Stimulated activated CD4-positive, alpha-beta T cell treated with anti-CD3 and anti-CD28 coated beads, Interleukin-4, amount 100 ng/mL, for 4 hours (primary cell): ENCODE measurements at places on chromosomes 13 and 19.
A peak's percentile ranks its signal among the peaks of the same experiment; 100 is the strongest.

GRCh38 chr19:35124098-35125060 lies 8.8 kb downstream of the FXYD3 start:
- peak; percentile 86 for DNase-seq

DNA sequence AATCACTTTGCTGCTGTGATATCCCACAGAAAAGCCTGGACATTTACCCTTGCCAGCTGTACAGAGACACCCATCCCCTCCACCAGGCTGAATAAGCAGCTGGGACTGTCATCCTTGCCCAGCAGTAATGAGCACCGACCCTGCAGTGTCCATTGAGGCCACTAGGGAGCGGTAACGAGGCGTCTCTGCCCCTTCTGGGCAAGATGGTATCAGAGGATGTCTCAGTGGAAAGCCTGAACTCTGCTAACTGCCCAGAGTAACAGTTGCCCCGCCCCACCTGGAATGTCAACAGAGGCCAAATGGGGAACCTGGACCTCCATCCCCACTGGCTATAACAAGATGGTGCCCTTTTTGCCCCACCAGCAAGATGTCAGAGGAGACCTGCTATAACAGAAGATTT lies 22.8 kb upstream of the CEACAM20 start:
- DNase-seq: peak; percentile 8

GRCh38 chr13:41916173-41916954 lies 44.5 kb downstream of the VWA8 start:
- DNase-seq: no peak

DNA sequence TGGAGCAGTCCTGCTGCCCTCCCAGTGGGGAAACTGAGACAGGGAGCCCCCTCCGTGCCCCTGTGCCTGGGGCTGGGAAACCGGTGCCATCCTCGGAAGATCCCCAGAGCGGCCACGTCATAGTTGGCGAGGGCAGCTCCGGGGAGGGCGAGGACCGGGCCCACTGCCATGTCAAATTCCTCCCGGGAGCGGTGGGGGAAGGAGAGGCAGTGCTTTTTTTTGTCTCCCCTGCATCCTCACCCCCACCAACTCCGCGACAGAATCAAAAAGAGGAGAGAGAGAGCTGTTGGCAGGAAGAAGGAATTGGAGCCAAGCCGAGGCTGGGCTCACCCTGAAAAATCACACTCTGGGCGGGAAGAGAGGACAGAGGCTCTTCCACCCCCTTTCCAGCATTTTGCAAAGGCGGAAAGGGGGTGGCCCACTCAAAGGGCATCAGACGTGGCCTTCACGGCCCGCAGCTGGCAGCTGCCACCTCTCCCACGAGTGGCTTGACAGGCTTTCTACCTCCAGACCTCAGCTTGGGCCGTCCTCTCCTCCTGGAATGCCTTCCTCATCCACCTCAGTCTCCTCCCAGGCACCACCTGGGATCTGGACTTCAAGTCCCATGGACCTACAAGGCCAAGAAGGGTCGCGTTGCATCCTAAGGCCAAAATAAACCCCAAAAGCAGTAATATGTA lies 19.6 kb upstream of the NFIC start:
- no peak for DNase-seq

GRCh38 chr13:43077461-43077860 lies 54.1 kb downstream of the DNAJC15 start:
- no peak for DNase-seq

GRCh38 chr19:30733826-30734550 lies 361.8 kb downstream of the ZNF536 start:
- DNase-seq: no peak

GRCh38 chr19:44643605-44644401 lies at the start of gene PVR:
Gene PVR, plus strand, starts transcription at chr19:44643910. Its CDS starts 187 bp downstream, at chr19:44644097.
- peak; percentile 53 for DNase-seq

- DNase-seq: peak; percentile 62
These were observed at the start of gene USF2 for GRCh38 chr19:35268536-35269437. Gene USF2, plus strand, starts transcription at chr19:35268962. Its CDS starts 140 bp downstream, at chr19:35269102.

GRCh38 chr13:51821606-51822005 lies 17.6 kb upstream of the DHRS12 start:
- DNase-seq: no peak

DNA sequence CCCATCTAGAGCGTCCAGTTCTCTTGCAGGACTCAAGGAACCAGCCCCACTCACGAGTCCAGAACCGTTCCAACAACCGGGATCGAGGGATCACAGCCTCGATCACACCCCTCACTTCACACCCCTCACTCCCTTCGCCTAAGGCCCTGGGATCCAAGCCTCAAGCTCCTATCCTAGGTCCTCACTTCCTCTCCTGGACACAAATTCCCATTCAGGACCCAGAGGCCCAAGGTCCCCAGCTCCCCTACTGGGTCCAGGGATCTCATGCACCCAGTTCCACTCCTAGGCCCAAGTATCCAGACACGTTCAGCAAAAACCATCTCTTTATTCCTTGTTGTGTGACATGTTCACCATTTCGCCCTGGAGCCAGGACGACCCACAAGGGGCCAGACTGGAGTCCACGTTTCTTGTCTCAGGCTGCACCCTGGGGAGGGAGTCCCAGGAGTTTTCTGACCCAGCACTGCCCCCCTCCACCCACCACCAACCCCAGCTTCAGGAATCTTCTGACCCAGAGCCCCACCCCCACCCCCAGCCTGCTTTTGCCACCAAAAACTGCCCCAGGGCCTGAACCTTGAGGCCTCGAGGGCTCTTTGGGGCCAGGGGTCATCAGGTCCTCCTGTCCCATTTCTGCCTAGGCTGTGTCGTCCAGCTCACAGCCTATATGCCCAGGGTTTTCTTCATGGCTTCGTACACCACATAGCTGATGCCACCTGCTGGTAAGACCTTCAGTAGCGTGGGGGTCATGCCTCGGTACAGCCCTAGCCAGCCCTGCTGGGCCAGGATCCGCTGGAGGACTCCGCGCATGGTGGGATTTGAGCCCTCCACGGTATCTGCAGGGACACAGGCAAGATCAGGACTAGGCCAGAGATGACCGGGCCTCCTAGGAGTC lies 1.4 kb upstream of the KHSRP start:
- DNase-seq: no peak

DNA sequence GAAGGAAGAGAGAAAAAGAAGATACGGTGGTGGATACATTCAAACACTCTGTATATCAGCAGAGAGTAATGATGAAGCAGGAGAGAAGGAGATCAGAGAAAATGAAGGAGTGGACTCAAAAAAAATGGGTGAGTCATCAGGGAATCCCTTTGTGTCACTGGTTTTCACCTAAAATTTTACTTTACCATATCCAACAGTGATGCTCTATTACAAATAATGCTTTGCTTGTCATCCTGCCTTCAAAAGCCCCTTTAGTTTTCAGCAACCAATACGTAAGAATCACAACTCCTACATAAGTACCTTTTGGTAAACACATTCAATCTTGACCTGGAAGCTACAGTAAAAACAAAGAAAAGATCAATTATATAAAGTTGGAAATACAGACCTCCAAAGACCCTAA lies 88.8 kb downstream of the ENOX1 start:
- DNase-seq: no peak

GRCh38 chr19:6048793-6049405 lies 61.4 kb downstream of the RFX2 start:
- DNase-seq: peak; percentile 72

GRCh38 chr13:59588717-59589067 lies 575.0 kb downstream of the DIAPH3 start:
- no peak for DNase-seq

DNA sequence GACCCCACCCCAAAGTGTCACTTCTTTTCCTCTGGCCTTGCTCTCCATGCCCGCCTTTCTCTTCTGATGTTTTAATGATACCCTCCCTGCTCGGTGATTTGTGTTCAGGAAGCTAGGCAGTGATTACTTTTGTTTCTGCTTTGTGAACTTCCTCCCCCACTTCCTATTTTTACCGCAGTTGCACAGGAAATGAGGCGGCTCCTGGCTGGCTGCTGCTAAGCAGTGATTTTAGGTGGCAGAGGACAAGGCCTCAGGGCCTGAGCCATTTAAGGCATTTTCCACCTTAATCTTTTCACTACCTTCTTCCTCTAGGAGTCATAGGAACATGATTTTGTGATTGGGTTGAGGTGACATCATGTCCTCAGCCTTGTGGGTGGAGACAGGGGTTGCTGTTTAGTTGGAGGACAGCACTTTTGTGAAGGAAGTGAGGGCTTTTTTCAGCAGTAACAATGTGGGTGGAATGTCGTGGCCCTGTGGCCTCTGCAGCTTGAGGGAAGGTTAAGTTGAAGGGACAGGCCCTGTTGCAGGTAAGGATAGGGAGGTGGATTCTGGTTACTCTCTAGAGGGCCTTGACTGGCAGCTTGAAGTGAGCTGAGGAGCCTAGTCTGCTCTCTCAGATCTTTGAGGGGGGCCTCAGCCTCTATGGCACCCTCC lies 15.7 kb downstream of the GARRE1 start:
- DNase-seq: peak; percentile 69

- no peak for DNase-seq
These were observed 78.0 kb downstream of the ATP11A start for GRCh38 chr13:112767506-112768471.

- DNase-seq: no peak
These were observed 25.4 kb downstream of the RAB20 start for GRCh38 chr13:110536006-110536693.

DNA sequence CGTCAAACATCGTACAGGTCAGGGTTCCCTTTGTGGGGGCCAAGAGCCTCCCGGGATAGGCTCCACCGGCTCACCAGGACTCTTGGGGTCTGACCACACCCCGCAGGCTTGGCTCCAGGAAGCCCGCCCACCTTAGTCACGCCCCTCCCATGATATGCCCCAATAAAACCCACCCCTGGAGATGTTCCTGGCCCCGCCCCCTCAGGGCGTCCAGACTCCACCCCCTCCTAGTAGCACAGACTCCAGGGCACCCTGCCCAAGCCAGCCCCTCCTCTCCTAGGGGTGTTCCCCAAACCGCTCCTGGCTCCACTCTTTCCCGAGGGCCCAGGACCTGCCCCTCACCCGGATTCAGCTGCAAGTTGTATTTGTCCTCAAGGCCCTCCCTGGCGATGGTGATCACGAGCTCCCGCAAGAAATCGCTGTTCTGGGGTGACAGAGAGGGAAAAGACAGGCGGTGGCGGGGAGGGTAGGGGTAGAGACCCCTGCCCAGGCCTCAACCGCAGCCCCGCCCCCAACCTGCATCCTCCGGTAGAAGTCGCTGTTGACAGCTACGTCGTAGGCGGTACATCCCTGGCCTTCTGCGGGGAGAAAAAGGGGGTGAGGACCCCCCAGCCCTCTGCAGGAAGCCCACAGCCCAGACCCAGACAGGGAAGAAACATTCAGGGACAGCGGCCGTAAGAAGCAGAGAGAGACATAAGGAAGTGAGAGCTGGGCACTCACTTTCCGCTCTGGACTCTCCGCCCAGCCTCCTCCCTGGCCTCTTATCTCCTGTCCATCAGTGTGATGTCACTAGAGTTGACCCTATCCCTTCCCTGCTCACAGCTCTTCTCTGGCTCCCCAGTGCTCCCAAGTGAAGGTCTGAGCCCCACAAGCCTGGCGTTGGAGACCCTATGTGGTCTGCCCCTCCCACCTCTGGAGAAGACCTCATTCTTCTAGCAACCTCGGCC lies 3.9 kb downstream of the PIH1D1 start:
- DNase-seq: no peak

GRCh38 chr13:77219401-77219800 lies 107.5 kb downstream of the MYCBP2 start:
- DNase-seq: no peak

GRCh38 chr13:83845106-83845505 lies 37.2 kb downstream of the SLITRK1 start:
- no peak for DNase-seq

- no peak for DNase-seq
These were observed 26.8 kb downstream of the AP1M1 start for GRCh38 chr19:16224293-16225045.

GRCh38 chr13:25345576-25345975 lies 26.2 kb upstream of the ATP8A2 start:
- DNase-seq: no peak

DNA sequence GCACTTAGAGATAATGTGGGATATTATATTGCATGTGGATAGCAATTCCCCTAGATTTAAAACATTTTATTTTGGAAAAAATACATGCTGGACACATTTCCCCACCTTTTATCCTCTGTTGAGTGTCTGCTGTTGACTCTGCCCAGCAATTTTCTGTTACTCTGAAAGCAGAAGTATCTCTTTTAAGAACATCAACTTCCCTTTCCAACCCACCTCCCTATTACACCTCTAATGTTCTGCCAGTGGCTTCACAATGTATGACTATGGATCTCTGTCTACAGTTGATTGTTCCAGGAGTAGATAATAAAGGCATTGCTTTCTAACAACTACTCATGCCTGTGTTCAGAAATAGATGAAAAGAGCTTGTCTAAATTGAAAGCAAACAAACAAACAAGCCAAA lies 754.8 kb upstream of the SLITRK6 start:
- no peak for DNase-seq

- no peak for DNase-seq
These were observed 4.2 kb upstream of the ADPRHL1 start for GRCh38 chr13:113457510-113457909.

- DNase-seq: no peak
These were observed 66.7 kb downstream of the FOXO1 start for GRCh38 chr13:40599747-40600146.

DNA sequence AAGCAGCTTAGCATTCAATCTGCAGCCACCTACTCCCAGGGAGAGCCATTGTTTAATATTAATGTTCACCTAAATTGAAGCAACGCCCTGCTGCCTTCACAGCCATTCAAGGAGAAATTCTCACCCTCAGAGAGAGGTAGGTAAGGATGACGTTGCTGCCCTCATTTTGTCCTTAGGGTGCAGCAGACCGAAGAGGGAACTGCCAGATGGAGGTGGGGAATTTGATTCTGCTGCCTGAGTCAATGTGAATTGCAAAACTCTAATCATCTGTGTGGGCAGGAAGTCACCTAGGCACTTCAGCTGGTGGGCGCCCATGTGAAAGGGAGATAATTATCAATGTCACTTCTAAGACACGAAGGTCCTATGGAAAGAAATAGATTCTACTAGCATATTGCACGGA lies 503.4 kb downstream of the TBC1D4 start:
- DNase-seq: no peak

- DNase-seq: no peak
These were observed 72.4 kb upstream of the CLDN10 start for GRCh38 chr13:95480131-95480545.
